ENCODE measurements at places on chromosomes 1 and 21. TPM values are rescaled to one million over a fixed set of nuclear protein-coding genes. Genes with fewer than 3 reads are reported as not detected.

GRCh38 chr1:19704247-19705113, 39.8 kb downstream of the HTR6 start:
- peak; percentile 45 for DNase-seq

GRCh38 chr1:88780485-88780884, 96.4 kb downstream of the PKN2 start:
- DNase-seq = no peak

GRCh38 chr1:154199563-154199879, 6.6 kb downstream of the CFAP141 start:
- no peak for DNase-seq

DNA sequence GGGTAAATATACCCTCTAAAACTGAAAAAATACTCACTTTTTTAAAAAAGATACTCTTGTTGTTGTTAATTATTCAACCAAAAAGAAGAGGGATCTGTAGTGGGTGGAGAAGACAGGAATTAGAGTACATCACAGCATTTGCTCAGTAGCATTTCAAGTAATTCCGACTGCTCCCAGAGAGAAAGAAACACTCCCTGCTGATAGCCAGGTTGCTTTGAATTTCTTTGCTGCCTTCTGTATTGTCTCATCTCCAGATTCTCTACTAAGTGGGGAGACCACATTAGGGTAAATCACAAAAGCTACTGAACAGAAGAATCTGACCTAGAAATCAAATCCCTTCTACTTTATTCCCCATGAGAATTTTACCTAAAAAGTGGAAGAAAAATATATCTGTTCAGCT, 661.1 kb downstream of the BRINP3 start:
- no peak for DNase-seq

DNA sequence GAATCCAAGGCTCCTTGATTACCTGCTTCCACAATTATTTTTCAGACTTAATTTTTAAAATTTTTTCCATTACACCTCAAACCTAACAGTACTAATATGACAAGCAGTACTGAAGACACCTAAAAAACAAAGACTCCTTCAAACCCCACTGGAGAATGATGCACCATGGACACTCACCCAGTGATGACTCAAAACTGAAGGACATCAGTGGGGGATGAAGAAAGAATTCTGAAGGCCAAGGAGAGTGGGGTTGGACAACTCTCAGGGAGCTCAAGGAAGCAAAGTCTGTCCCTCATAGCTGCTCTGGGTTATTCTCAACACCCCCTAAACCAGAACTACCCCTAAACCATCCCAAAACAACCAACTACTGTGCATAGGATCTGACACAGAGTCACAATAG, 2.4 kb upstream of the ARHGAP29 start:
- DNase-seq = no peak

- no peak for DNase-seq
Observed at GRCh38 chr1:67815303-67816094, 17.8 kb downstream of the GNG12 start.

PLA2G2C gene
- not detected for total RNA-seq

DNA sequence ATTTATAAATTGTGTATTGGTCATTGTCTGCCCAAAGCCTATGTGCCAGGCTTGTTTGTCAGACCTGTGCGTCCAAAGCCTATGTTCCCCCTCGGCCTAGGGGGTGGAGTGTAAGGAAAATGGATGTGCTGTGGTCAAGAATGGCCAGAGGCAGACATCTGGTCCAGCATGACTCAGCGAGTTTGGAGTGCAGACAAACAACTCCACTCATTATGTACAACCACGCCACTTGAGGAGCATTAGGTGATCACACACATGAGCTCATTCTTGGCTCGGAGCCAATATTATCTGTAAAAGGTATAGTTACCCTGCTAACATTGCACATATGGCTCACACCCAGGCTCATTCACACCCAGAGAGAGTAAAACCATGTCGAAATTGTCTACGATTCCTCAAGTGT, 1047.6 kb upstream of the ADGRL4 start:
- peak; percentile 96 for DNase-seq

DNA sequence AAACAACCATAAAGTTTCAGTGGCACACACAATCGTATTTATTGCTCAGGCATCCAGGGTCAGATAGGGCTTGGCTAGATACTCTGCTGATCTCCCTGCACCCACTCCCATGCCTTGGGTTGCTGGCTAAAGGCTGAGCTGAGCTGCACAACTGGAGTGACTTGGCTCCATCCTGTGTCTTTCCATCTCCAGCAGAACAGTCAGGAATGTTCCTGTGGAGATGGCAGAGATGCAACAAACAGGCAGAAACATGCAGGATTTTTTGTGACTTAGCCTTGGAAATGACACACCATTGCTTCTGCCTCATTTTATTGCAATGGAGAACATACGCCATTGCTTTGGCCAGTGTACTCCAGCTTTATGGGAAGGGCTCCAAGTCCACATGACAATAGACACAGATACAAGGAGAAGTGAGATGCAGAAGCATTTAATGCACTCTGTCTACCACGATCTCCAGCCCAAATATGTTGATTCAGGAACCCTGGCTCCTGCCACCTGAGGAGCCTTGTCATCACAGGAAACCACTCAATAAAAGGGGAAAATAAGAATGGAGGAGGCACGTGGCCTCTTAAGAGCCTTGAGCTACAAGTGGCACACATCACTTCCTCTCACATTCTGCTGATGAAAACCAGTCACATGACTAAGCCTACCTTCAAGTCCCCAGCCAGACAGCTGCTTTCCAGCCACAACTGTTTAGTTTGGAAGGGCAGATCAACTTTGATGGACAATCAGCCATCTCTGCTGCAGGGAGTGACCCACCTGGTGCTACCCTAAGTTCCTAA, 10.1 kb upstream of the GUCA2B start:
- DNase-seq = peak; percentile 24

GRCh38 chr1:39687243-39687642, 4.0 kb downstream of the HPCAL4 start:
- DNase-seq = no peak

DNA sequence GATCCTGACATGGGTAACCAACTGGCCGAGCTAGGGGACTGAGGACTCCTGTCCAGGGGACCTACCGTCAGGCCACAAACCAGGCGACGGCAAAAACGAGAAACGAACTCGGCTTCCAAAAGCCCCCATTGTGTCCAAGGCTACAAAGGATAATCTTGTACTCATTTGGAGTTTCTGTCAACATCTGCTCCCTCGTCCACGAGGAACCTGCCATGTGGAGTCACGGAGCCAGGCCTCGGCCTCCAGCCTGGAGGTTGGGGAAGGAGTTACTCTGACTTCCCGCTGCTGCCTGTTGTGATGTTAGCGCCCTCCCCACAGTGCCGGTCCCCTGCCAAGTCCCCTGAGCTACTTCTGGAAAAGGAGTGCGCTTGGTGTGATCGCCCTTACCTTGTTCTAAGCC, 7.3 kb downstream of the KRTAP10-1 start:
- no peak for DNase-seq

GBP3 gene
- 69.1 TPM for total RNA-seq

GRCh38 chr1:226576601-226577000, 28.0 kb downstream of the STUM start:
- no peak for DNase-seq

GJA5 gene
- 0.87 TPM for total RNA-seq

TAGLN2 gene
- total RNA-seq = 548 TPM

PLCH2 gene
- 0.05 TPM for total RNA-seq

DNA sequence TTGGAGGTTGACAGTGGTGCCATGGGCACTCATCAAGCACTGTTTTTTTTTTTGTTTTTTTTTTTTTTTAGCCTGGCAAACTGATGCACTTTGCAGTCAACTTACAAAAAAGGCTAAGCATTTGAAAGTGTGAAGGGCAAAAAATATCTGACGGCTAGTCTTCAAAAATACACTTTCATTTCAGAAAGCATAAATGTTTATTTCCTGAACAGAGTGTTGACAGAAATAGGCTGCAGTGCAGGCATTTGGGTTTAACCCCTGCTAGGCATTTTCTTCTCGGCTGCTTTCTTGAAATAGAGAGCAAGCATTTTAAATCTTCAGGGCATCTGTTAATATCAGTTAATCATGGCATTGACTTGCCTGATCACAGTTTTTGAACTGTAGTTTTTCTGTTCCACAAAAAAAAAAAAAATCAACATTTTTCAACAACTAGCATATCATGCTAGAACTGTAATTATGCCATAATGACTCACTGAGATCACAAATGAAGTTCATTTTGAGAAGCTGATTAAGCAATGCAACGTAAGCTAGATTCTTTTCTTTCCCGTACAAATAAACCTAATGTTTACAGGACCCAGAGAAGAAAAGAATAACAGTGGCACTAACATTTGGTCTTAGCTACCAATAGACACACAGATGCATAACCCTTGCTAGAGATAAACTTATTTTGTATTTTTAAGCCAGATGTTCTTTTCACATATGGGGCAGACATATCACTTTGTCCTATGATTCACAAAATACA, 100.4 kb upstream of the USH2A start:
- DNase-seq = peak; percentile 12

DNA sequence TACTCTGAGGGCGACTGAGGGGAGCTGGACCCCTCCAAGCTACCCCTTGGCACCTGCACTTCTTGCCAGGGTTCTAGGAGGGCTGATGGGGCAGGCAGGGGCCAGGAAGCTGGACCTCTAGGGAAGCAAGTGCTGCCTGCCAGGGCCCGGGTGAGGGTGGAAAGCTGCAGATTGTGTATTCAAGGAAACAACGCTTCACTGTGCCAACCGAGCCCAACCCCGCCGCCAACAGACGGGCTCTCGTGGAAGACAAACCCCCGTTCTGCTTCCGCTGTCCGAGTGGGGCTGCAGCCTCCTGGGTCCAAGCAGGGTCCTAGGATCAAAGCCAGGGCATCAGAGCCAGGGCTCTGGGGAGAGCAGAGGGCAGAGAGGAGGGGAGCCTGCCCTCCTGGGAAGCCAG, 3.2 kb downstream of the EFHD2 start:
- DNase-seq = no peak

- DNase-seq = peak; percentile 80
Observed at GRCh38 chr1:43373066-43373940, 5.5 kb upstream of the ELOVL1 start.

ITLN2 gene
- not detected for total RNA-seq

PTPN22 gene
- 2.1 TPM for total RNA-seq

DNA sequence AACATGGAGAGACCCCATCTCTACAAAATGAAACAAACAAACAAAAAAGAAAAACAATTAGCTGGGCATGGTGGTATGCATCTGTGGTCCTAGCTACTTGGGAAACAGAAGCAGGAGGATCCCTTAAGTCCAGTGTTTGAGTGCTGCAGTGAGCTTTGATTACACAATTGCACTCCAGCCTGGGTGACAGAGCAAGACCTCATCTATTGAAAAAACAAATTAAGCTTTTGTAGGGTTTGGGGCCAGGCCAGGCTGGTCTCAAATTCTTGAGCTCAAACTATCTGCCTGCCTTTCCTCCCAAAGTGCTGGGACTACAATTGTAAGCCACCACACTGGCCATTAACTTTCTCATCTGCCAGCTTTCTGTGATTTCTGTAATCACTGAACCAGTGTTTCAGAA, 27.2 kb downstream of the NIPAL3 start:
- peak; percentile 24 for DNase-seq

MEF2D gene
- total RNA-seq = 10.0 TPM

- no peak for DNase-seq
Observed at GRCh38 chr1:33321178-33321577, 280 bp upstream of the A3GALT2 start.

KCNJ9 gene
- not detected for total RNA-seq

DNASE2B gene
- not detected for total RNA-seq

GRCh38 chr1:229258031-229258756, 12.7 kb upstream of the RAB4A start:
- peak; percentile 70 for DNase-seq

KIF26B gene
- 5.4 TPM for total RNA-seq

- no peak for DNase-seq
Observed at GRCh38 chr1:117275055-117275454, 64.3 kb upstream of the VTCN1 start.

DNA sequence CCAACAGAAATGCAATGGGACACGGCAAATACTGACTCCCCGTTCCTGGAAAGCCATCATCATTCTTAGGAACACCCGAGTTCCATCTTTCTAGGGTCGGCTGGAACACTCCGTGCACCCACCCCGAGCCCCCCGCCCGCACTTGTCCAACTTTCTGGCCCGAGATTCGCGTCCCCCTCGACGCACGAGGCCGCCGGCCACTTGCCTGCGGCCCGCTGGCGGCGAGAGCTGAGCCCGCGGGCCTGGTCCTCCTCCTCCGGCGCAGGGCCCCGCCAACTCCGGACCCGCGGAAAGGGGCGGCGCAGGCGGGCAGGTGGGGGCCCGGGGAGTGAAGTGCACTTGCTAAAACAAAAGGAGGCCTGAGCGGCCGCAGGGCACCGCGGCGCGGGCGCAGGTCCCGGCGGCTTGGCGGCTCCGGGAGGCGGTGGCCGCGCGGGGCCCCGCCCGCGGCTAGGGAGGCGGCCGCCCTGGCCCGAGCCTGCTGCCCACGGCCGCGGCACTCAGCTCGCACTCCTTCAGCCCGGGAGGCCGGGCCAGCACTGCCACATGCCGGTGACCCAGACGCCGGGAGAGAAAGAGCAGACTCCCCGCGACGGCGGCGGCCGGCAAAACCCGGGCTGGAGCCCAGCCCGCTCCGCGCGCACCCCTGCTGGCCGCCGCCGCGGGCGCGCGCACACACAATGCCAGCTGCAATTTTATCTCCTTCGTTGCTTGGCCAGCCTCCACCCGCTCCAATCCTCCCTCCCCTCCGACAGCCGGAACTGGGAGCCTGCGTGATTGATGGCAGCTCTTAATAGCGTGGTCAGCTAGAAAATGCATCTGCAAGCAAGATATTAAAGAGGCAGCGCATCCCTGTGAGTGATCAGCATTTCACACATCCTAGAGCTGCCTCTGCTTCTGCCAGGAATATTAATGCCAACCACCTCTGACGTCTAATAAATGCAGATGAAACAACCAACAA, 114.3 kb downstream of the RERE start:
- peak; percentile 83 for DNase-seq
